Cerebellum (tissue), 4 donors: ENCODE measurements at places on chromosomes 3 and 15. TPM values are rescaled to one million over a fixed set of nuclear protein-coding genes. Genes with fewer than 3 reads are reported as not detected.

DUOXA2 gene
- not detected for total RNA-seq

DNA sequence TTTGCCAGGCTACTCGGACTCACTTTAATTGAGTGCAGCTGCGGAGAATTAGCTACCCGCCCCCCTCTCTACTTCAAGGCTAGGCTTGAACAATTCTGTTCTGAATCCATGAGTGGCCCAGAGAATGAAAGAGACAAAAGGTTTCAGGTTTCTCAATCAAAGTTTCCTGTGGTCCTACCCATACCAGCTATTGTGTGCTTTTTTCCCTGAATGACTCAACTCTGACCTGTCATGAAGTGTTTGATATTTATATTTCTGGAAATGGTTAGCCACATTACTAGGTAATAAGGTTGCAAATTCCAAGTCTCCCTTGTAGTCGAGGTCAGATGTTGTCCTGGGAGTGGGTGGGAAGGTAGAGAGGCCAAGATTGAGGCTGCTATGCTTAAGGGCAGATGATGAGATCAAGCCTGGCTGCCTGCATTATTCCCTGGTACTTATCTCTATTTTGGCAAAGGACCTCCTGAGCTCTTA, 392.7 kb upstream of the TBL1XR1 start:
- no peak for DNase-seq

- no peak for DNase-seq
These were observed 75.1 kb downstream of the ARRDC4 start for GRCh38 chr15:98035577-98036010.

DNA sequence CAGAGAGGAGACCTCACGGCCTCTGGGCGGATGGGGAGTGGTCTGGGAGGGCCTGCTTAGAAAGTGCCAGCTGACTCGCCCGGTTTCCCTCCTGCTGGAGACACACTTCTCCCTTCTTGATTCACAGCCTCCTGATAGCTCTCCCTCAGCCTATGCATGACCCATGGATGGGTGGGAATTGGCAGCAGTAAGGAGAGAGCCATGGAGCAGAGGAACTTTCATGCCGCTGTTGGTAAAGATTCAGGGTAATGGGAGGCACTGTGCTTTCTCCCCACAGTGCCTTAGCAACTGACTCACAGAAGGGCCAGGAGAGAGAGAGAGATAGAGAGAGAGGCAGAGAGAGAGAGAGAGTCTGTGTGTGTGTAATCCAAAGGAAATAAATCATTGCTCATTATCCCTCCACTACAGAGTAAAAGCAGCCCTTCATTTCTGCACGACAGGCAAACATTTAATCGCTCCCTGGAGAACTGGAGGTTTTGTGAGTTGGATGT, 82.8 kb downstream of the SEMA5B start:
- no peak for DNase-seq

ADAMTSL3 gene
- 1.4 TPM for total RNA-seq
